ENCODE measurements at places on chromosomes 4 and X.
A peak's percentile ranks its signal among the peaks of the same experiment; 100 is the strongest.

- no peak for DNase-seq
Observed at GRCh38 chrX:29136904-29137303, 549.7 kb downstream of the IL1RAPL1 start.

DNA sequence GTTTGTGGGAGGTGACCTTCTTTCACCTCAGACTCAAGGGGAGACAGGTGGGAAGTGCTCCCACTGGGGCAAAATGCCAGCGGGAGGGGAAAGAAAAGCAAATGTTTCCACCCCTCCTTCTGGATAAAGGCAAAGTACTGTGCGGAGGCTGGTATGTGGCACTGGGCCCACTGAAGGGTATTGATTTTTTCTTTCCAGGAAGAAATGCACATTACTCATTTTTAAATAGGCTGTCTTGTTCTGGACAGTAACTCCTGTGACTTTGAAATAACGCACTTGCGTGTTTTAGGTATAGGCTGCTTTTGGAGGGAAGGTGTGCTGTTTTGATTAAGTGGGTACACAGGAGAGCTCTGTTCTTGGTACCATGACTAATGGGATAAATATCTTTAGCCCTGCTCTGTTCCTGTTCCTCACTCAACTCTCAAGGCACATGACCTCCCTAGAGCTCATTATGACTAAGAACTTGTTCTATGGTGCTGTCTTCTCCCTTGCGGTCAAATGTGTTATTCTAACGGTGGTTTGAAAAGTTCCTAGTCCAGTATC, 40.7 kb upstream of the MBTPS2 start:
- peak; percentile 72 for DNase-seq

DNA sequence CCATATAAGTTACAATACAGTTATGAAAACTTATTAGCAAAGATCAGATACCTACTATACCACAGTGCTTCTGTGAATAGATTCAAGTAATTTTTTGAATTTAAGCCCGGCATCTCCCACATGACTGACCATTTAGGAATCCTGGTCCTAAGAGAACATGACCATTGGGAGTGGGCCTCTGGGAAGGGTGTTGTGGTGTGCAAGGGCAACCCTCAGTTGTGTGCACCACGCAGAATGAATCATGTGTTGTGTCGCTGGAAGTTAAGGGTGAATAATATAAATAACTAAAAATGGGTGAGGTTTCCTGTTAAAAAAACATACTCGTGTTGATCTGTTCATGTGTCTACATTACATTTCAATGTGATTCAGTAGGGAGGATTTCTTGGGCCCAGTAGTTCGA, 15.5 kb downstream of the CPE start:
- DNase-seq: no peak

DNA sequence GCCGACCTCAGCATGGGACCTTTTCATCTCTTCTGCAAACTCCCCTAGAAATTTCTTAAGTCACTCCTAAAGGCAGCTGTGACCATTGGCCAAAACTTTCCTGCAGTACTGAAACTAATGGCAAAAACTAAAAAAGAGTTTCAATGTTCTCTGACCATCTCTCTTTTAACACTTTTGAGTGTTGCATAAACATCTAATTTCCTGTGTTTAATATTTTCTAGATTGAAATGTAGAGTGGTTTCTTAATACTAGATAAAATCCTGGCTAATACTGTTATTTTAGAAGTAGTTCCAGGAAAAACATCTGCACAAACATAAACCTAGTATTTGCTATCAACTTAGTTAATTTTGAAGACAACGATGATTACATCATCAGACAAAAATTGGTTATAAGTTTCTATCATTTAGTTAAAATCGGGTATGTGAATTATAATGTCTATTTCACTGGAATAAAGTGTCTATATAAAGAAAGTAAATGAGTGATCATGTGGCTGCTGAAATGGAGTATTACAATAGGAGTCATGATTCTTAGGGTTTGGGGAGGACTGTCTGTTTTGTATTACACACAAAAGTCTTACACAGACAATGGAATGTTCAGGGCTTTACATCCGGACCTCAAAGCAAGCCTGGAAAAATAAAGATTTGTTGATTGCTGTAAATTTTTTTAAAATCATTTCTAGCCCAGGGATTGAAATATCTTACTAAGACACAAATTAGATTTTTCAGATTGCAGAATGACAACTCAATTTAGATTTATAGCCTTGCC, 1323.4 kb downstream of the C4orf33 start:
- no peak for DNase-seq

DNA sequence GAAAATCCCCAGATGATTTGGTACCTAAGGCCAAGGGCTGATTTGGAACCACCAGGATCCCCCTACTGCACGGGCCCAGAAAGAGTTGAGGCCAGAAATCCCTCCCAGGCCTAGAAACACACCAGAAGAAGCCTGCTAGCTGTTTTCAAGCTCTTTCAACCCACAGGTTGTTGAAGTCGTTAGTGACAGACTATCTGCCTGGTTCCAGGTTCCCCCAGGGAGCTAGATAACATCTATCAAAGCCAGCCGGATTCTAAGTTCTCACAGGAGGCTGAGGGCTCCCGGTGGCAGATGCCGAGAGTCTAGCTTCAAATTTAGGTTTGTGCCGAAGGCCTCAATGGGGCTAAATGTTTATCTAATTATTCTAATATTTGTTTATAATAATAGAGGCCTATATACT, 132.0 kb upstream of the ATP6AP2 start:
- DNase-seq: no peak

DNA sequence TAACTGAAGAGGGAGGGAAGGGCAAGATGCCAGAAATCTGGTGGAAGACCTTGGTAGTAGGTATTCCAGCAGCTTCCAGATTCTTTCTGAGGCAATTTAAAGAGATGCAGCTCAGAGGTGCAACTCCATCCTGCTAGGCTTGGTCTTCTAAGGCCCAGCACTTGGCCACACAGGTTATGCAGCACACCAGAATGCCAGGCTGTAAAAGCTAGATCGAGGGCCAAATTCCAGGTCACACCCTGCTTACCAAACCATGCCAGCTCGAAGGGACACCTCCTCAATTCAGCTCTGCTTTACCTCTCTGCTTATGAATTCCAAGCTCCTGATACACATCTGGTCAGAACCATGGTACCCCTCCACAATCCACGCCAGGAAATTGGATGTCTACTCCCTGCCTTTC, 19.8 kb upstream of the ATXN3L start:
- no peak for DNase-seq

GRCh38 chr4:81648576-81649275, 177.0 kb upstream of the RASGEF1B start:
- no peak for DNase-seq

GRCh38 chrX:27583976-27584375, 6.2 kb upstream of the DCAF8L2 start:
- DNase-seq: no peak

- no peak for DNase-seq
Observed at GRCh38 chr4:128060121-128060698, 902 bp upstream of the LARP1B start.

DNA sequence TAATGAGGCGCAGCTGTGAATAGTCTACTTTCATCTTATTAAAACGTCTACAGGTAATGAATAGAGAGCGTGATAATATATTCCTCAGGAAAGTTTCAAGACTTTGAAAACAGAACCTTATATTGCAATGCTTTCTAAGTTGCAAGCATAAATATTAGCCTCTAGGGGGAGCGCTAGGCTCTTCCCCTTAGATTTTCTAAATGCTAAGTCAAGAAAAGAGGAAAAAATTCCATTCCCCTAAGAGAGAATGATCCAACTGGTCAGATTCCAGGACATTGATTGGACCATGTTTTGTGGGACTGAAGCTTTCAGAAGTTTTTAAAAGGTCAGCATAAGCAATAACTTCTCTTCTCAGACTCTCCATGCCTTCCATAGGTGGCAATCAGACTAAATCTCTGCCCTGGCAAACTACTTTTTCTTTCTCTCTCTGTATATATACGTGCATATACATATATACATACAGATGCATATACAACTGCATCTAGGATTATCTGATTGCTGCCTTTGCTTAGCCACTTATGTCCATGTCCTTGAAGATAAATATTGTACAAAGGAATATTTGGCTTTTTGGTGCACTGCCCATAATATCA, 492.9 kb downstream of the INPP4B start:
- no peak for DNase-seq

GRCh38 chrX:65689377-65689776, 21.9 kb downstream of the MSN start:
- DNase-seq: no peak

DNA sequence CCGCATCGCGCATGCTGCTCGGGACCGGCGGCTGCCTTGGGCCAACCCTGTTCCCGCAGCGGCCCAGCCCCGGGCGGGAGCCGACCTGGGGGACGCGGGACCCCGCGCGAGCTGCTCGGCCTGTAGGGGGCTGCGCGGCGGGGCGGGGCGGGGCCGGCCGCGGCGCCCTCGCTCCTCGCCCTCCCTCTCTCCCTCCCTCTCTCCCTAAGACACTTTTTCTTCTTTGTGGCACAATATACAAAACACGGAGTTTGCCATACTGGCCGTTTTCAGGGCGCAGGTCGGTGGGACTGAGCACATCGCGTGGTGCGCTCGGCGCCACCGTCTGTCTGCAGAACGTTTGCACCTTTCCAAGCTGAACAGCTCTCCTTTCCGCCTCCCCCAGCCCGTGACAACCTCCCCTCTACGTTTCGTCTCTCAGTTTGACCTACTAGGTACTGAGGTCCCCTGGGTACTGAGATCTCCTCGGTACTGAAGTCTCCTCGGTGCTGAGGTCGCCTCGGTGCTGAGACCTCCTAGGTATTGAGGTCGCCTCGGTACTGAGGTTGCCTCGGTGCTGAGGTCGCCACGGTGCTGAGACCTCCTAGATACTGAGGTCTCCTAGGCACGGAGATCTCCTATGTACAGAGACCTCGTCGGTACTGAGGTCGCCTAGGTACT, 261.1 kb upstream of the PLCXD1 start:
- DNase-seq: no peak

GRCh38 chr4:164800786-164801185, 46.9 kb downstream of the SMIM31 start:
- DNase-seq: no peak

DNA sequence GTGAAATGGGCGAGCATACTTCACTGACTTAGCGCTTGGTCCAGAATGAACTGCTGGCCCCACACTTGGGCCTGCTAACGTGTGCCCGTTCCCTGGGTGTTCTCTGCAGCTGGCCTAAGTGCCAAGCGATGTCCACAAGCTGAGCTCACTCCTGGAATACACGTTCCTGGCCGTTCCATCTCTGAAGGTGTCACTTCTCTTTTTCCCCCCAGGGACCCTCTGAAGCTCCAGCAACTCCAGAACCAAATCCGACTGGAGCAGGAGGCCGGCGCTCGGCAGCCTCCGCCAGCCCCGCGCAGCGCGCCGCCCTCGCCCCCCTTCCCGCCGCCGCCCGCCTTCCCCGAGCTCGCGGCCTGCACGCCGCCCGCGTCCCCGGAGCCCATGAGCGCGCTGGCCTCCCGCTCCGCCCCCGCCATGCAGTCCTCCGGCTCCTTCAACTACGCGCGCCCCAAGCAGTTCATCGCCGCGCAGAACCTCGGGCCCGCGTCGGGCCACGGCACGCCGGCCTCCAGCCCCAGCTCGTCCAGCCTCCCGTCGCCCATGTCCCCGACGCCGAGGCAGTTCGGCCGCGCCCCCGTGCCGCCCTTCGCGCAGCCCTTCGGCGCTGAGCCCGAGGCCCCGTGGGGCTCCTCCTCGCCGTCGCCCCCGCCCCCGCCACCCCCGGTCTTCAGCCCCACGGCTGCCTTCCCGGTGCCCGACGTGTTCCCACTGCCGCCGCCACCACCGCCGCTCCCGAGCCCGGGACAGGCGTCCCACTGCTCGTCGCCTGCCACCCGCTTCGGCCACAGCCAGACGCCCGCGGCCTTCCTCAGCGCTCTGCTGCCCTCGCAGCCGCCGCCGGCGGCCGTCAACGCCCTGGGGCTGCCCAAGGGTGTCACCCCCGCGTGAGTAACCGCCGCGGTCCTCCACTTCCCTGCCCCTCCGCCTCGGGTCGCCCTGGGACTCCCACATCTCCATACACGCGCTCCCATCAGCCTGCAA, 132.3 kb downstream of the CBR4 start:
- no peak for DNase-seq

DNA sequence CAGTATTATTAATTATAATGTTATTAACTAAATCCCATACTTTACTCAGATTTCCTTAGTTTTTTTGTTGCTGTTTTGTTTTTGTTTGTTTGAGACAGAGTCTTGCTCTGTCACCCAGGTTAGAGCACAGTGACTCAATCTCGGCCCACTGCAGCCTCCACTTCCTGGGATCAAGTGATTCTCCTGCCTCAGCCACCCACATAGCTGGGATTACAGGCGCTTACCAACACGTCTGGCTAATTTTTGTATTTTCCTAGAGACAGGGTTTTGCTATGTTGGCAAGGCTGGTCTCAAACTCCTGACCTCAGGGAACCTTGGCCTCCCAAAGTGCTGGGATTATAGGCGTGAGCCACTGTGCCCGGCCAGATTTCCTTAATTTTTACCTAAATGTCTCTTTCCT, 72.2 kb downstream of the ANAPC4 start:
- no peak for DNase-seq

DNA sequence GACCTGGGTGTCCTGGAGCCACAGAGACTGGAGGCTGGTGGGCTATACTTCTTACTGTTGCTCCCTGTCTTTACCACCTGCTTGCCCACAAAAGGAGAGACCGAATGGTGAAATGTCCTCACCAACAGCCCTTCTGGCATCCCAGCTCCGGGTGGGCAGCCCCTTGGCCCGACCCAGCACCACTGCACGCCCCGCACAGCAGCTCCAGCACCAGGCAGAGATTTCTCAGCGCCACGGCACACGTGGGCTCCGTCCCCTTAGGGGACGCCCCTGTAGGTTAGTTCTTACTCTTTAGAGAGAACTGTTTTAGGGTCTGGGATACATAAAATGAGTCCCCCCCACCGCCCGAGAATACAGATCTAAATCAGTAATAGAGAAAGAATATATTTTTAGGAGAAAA, 158.4 kb upstream of the MAB21L2 start:
- DNase-seq: no peak

DNA sequence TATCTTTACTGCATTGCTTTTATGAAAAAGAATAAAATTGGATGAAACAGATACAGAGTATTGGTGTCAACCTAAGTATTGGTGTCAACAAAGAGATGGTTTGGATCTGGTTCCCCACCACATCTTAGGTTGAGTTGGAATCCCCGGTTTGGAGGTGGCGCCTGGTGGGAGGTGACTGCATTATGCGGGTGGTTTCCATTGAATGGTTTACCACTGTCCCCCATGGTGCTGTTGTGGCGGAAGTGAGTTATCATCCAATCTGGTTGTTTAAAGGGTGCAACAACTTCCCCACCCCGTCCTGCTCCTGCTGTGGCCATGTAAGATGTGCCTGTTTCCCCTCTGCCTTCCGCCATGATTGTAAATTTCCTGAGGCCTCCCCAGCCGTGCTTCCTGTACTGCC, 52.8 kb upstream of the CD99 start:
- DNase-seq: no peak

GRCh38 chr4:173504181-173504503, 25.9 kb downstream of the HAND2 start:
- no peak for DNase-seq

- no peak for DNase-seq
Observed at GRCh38 chr4:20529691-20530090, 170.6 kb upstream of the PACRGL start.

GRCh38 chrX:106397788-106398538, 213.8 kb upstream of the RADX start:
- no peak for DNase-seq

All from SHP77 treated with DMSO at 0.1 percent for 48 hours (cell line).